ENCODE measurements at places on chromosomes 12 and 14.

DNA sequence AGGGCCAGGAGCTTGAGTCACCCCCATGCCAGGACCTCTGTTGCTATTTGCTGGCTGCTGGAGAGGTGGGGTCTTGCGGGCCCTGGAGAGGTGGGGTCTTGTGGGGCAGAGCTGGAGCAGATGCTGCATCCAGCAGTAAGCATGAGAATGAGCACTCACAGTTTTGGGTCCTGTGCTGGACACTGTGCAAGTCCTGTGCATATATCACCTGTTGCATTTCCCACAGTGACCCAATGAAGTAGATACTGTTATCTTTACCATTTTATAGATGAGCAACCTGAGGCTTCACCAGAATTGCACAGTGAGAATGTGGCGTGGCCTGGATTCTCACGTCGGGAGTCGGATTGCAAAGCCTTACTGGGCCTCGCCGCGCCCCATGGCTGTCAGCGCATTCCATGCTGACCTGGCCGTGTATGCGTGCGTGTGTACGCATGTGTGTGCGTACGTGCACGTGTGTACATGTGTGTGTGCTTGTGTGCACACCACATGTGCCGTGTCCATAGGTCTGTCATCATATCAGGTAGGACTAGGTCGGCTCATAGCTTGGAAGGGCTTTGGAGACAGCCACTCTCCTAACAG, 12.0 kb downstream of the COA8 start:
- no peak for DNase-seq

DNA sequence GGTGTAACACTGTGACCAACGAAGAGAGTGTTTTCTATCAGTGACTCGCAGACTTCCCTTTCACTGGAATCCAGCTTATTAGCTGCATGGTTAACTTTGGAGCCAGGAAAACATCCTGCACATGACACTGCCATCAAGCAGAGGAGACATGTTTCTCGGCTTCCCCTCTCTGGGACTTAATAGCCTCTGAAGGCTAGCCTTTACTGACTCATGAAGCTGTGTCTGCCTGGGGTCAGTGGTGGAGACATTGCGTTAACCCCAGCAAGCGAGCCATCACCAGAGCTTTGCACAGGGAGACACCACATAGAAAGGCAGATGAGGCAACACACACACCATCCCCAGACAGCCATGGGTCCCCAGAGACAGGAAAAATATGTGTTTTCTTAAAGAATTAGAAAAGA, 126.9 kb upstream of the PRICKLE1 start:
- DNase-seq, result no peak

DNA sequence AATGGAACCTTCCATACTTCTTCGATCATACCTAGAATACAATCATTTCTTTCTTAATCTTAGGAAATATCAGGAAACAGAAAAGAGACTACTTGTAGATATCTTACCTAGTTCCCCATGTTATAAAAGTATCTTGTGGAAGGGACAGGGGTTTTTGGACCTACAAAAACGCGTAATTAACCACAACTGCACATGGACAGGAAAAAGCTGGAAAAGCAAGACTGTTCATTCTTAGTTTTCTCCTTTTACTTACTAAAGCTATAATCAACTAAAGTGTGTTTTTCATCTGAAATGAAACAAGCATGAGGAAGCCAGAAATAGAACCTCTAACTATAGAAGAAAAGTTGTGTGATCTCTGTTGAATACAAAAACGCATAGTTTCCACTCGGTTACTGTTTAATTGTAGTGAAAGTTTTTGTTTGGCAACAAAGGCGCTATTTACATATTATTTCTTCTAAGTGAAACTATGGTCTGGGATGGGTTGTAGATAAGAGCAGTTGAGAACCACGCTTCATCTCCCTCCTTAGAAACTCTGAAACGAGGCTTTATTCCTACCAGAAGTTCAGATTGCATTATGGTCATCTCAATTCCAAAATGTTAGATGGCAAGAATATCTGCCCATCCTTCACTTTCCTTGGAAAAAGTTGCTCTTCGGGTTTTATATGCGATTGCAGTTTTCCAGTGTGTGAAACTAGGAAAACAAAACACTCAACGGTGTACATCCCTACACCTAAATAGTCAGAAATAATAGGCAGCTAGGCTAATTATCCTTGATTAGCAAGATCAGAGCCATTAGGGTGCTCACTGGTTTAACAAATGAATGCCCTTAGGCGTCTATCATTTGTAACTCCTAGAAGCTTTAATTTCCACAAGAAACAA, 1.1 kb downstream of the BCAT1 start:
- no peak for DNase-seq

- no peak for DNase-seq
Measured at GRCh38 chr12:22312336-22312735, 22.2 kb downstream of the ST8SIA1 start.

- no peak for DNase-seq
Measured at GRCh38 chr12:125402874-125403789, 337.9 kb downstream of the AACS start.

GRCh38 chr14:75063013-75063412, 811 bp downstream of the ACYP1 start:
- DNase-seq, result no peak

GRCh38 chr12:42102720-42103119, 42.0 kb downstream of the GXYLT1 start:
- DNase-seq, result no peak

DNA sequence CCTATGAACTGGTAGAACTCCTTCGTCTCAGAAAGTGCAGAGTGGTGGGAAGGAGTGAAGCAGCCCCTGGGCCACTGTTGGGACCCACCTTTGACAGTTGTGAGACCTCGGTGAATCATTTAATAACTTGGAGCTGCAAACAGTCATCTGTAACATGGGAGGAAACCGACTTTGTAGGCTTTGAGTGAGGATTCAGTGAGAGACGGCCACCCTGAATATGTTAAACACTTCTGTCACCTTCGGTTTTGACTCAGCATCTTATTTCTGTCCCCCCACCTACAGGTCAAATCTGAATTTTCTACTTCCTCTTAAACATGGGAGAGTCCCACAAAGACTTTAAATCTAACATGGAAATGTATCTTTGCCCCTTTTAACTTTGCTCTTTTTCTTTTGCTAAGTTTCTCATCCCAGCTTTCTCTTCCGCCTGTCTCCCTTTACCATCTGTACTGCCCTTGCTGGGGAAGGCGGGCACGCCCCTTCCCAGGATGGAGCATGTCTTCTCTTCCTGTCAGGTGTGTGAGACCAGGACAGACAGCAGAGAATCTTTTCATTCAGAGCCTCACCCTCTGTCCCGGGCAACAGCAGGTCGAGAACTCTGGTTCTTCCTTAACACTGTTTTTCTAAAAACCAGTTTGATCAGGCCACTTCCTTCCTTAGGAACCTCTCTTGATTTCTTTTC, 37.1 kb downstream of the ZC3H14 start:
- DNase-seq, result no peak

DNA sequence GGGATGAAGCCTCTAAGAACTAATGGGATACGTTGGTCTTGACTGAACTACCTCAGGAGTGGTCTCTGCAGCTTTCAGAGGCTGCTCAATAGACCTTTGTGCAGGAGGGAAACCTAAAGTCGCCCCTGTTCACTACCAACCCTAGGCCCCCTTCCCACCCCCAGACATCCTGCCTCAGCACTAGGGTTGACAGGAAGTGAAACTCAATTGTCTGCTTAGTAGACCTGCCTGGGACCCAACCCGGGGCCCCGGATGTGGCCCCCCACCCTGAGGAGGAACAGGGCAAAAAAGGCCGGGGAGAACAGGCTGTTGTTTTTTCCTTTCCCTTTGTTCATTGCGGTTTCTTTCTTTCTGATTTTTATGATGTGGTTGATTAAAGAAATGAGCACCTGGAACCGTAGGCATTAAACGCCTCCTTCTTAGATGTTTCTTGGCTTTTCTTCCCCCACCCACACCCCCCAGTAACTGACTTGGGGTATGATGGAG, 1.6 kb upstream of the DGKA start:
- DNase-seq, result peak; percentile 70

GRCh38 chr14:56147986-56148901, 30.0 kb downstream of the PELI2 start:
- DNase-seq, result no peak

GRCh38 chr12:89593233-89593632, 67.4 kb upstream of the POC1B start:
- no peak for DNase-seq

GRCh38 chr14:34228650-34228976, 233.4 kb downstream of the SPTSSA start:
- DNase-seq, result no peak

DNA sequence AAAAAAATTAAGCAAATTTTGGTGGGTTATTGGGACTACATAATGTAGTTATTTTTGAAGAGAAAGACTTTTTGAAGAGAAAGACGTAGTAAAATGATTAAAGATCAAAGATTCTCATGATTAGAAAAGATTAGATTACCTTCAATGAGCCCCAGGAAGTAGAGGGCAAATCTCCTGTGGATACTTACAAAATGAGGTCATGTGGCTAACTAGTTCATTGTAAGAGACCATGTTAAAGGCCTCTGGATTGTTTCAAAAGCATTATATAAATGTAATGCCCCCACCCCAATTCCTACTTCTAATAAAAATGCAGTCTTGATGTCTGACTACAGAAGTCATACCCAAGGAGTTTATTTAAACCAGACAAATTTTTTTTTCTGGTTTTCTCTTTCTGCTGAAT, 93.3 kb downstream of the ERGIC2 start:
- no peak for DNase-seq

- no peak for DNase-seq
Measured at GRCh38 chr12:100448656-100449055, 25.0 kb upstream of the NR1H4 start.

GRCh38 chr12:75196865-75197264, 12.8 kb downstream of the KCNC2 start:
- no peak for DNase-seq

- no peak for DNase-seq
Measured at GRCh38 chr14:52553002-52553670, 500 bp downstream of the GPR137C start.

DNA sequence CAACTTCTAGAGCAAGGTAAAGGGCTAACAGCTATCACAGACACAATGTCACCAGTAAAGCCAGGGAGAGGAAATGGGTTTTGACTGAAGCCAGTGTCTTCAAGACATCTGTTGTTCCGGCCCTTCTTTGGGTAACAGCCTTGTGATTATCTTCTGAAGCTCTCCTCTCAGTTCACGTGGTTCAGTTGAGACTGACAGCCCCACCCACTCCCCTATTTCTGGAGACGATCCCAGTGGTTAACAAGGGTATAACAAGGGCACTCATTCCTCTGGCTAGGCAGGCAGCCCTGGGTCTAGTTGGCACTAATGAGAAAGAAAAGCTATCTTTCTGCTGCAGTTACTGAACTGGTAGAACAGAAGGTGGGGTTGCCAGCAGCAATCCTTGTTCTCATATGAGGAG, 6.9 kb downstream of the GNPTAB start:
- DNase-seq, result peak; percentile 44

DNA sequence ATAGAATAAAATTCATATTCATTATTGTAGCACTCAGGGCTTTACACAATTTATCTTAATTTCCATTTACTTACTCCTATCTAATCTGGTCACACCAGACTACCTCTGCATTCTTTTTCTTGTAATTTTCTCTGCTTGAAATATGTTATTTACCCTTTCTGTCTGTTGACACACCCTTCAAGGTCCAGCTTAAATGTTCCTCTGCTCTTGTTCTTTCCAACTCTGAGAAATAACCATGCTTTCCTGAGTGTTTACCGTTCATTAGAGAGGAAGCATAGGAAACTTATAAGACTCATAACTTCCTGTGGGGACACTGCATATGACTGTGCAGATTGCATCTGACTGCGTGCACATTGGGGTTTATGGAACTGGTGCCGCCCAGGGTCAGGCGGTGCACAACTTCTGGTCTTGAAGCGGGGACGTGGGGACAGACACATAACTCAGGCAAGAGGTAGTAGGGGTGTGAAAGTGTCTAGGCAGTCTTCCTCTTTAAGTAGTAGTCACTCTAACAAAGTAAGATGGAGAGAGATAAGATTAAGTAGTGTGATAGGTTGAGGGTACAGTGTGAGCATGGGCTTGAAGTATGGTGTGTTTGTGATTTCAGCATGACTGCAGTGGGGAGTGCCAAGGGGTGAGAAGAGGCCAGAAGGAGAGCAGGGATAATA, 42.6 kb upstream of the FOXJ2 start:
- peak; percentile 19 for DNase-seq

DNA sequence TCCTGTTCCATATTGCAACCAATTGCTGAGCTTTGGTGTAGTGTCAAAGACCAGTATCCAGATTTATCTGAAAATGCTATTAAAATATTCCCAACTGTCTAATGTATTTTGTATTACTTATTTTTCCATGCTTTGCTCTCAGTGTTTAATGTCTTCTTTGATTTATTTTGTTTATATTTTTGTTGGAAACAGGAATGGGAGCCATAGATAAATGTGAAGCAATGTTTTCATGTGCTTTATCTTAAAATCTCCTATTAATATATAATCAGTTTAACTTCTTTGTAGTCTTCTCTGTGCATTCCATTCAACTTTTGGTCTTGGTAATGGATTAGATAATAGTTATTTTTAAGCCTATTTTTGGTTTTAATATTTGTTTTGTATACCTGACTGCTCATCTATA, 8.8 kb downstream of the RAP1B start:
- no peak for DNase-seq

DNA sequence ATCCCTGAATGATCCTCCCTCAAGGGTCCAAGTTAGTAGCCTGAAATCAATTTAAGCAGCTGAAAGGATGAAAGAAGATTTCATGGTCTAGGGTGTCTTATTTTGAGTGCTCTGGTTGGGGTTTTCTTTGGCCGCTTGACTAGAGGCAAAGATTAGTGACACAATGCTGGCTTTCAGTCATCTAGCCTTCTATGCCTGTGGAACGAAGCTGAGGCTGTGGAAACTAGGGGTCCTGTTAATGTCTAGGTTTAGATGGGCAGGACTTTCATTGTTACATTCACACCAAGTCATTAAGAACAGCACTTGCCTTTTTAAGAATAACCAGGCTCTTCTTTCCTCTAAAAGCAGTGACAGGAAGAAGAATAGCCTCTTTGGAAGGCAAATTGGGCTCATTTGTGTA, 253.8 kb upstream of the E2F7 start:
- no peak for DNase-seq

DNA sequence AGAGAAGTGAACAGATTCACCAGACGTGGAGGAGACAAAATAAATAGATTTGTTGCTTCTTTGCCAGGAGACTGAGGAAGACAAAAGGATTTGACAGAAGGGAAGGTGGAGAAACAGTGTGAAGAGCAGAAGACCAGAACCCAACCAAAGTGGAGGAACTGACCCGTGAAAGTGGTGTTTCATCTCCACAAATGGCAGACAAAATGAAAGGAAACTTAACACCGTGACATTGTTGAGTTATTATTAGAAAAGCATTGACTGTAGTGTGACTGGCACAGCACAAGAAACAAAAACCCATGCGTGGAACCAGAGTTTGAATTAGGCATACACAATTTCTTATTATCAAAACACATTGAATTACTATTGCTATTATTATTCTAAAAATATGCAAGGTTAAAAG, 518.1 kb downstream of the TMEM121 start:
- no peak for DNase-seq

GRCh38 chr14:28782301-28782700, 15.7 kb downstream of the FOXG1 start:
- DNase-seq, result no peak
